AG10803 (cell line): ENCODE measurements at places on chromosomes 16 and 17.

- no peak for DNase-seq
Observed at GRCh38 chr17:8475227-8475626, 39.5 kb downstream of the NDEL1 start.

GRCh38 chr17:10264051-10264450 lies 65.6 kb upstream of the GAS7 start:
- DNase-seq: no peak

GRCh38 chr16:78292844-78293380 lies 193.5 kb downstream of the WWOX start:
- DNase-seq: no peak

DNA sequence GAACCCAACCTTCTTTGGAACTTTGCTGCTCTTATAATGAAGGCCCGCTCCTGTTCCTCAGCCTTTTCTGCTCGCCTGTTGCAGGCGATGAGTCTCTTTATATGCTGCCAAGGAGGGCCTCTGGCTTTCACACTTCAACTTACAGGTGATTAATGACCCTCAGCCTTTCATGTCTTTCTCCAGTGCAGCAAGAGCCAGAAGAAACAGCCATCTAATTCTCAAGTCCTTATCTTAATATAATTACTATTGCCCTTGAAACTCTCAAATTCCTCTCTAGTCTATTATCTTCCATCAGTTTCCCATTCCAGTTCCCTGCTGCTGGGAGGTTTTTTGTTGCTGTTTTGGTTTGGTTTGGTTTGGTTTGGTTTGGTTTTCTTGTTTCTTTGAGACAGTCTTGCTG lies 121.8 kb upstream of the MED13 start:
- DNase-seq: no peak

DNA sequence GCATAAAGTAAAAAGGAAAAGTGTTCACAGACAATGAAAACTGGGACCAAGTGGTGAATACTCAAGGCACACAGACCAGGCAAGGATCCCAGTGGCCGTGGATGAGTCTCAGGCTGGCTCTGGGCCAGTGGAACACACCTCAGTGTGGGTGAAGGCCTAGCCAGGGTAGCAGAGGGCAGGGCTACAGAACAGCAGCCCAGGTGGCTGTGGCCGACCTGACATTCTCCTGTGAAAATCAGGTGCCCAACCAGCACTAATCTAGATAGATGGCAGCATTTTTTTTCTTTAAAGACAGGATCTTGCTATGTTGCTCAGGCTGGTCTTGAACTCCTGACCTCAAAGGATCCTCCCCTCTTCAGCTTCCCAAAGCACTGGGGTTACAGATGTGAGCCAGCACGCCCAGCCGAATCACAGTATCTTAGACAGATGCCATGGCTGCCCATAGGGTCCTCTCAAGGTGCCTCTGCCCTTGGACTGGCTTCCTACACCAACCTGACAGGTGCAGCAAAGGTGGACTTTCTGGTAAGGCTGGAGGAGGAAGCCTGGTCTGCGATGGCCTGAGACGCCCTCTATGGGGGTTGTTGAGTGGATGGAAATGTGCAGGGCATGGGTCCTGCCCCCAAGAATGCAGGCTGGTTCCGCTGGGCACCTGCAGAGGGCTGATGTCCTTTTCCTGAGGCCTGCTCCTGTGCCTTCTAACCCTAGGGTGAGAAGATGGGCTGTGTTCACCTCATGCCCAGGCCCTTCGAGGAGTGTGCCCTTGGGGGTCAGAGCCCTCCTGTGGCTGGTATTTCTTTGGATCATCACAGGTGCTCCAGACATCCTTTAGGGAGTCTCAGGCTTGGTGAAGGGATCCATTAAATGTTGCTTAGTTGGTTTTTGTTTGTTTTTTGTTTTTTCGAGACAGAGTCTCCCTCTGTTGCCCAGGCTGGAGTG lies 3.8 kb upstream of the P4HB start:
- DNase-seq: no peak
